ENCODE measurements at places on chromosomes 1 and 21.
A peak's percentile ranks its signal among the peaks of the same experiment; 100 is the strongest.

- no peak for DNase-seq
Observed at GRCh38 chr21:19508844-19509243, 1105.3 kb upstream of the TMPRSS15 start.

DNA sequence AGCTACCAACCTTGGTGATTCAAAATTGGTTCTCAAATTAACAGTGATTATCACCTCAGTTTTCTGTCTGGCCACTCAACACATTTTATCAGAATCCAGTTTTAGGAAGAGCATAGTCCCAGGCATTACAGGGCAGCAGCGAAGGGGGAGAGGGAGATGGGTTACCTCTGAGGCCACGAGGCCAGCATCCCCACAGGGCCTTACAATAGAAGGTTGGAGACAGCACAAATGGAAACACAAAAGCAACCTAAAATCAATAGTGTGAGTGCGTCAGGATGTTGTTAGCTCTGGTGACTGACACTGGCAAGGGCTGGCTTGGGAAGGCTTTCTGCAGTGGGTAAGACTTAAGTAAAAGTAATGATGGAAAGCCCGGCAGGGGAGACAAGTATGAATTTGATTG is 79.5 kb downstream of the JAK1 start:
- DNase-seq = no peak

- DNase-seq = no peak
Observed at GRCh38 chr1:206554701-206555472, 47.6 kb downstream of the RASSF5 start.

DNA sequence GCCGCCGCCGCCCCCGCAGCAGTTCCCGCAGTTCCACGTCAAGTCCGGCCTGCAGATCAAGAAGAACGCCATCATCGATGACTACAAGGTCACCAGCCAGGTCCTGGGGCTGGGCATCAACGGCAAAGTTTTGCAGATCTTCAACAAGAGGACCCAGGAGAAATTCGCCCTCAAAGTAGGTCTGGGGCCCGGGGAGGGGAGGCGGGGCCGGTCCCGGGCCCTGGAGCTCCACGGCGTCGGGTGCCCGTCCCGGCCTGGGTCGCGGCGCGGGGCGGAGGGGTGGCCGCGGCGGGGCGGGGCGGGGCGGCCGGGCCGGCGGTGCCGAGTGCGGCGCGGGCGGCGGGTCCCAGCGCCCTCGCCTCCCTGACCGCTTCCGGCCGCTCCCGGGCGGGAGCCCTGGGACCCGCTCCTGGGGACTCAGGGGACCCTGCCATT is 646 bp downstream of the MAPKAPK2 start:
- peak; percentile 61 for DNase-seq

GRCh38 chr21:16838331-16838730 is 674.5 kb upstream of the CXADR start:
- no peak for DNase-seq

DNA sequence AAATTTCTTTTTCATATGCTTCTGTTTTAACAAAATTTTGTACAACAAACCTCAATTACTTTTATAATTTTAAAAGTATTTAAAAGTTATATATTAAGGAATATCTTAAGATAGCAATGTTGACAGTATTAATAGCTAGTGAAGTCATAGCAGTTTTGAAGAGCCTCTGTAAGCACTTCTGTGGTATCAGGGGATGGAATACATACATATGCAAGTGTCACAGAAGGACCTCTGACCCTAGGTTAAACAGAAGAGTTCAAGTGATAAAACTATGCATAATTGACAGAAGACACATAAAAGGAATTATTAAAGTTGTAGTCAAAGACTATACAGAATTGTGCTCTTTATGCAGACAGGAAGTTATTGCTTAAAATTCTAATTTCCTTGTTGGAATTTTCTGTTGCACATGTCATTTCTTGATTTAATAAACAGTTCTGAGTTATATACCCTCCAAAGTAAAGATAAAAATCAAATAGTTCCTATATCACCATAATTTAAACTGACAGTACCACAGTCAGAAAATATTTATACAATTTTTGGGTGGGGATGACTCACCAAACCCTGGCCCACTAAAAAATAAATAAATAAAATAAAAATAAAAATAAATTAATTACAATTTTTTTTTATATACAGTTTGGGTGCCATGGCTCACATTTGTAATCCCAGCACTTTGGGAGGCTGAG is 27.1 kb downstream of the IPP start:
- no peak for DNase-seq

GRCh38 chr1:178030467-178030866 is 60.6 kb upstream of the SEC16B start:
- no peak for DNase-seq

DNA sequence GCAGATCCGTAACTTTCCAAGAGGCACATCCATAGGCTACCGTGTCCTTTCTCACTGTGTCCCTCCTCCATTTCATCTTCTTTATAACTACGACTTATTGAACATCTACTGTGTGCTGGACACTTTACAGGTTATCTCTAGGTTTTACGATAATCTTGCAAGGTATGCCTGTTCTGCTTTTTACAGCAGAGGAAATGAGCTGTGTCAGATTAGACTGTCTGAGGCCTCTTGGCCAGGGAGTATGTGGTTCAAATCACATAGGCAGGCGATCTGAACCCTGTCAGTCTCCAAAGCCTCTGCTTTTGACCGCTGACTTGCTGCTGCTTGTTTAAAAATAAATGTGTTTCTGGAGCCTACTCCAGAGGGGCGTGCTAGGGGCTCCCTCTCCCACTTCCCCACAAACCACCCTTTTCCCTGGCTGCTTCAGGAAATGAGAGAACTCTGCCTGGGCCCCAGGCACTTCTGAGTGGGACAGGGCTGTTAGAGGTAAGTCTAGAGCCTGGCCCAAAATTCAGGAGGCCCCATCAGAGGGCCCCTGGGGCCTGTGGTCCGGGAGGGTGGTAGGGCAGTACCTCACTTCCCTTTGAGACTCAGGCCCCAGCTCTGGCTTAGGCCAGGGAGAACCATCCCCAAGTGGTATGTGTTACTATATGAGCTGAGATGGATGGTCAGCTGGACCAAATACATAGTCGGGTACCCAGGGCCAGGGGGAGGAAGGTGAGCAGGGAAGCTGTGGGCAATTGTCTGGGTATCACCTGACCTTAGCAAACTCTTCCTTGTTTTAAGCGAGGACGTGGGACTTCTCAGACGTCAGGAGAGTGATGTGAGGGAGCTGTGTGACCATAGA is 4.4 kb downstream of the PSEN2 start:
- DNase-seq = no peak

GRCh38 chr1:81144240-81144825 is 656.4 kb upstream of the ADGRL2 start:
- no peak for DNase-seq

GRCh38 chr1:79044974-79045650 is 38.6 kb upstream of the ADGRL4 start:
- peak; percentile 22 for DNase-seq

GRCh38 chr1:150383631-150384324 is 19.8 kb downstream of the RPRD2 start:
- no peak for DNase-seq

GRCh38 chr1:78622548-78622947 is 2.3 kb downstream of the IFI44L start:
- DNase-seq = no peak

GRCh38 chr1:207355060-207355459 is 33.6 kb downstream of the CD55 start:
- no peak for DNase-seq

GRCh38 chr21:40688106-40688864 is 158.7 kb downstream of the DSCAM start:
- DNase-seq = no peak

DNA sequence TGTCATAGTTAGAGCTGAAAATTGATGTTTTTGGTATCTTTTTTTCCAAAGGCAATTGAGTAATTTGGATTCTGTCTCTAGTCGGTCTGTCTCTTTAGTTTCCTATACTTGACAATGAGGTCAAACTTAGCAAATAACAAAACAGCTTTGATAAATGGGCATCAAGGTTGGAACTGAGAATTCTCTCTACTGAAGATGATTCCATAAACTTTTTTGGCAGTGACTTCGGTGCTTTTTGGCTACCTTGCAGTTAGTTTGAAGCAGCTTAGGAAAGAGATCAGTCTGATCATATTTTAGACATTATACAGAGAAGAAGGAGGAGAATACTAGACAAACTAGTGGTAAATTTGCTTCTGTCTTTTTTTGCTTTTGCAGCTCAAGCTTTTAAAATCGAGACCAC is 559 bp downstream of the VCAM1 start:
- no peak for DNase-seq

DNA sequence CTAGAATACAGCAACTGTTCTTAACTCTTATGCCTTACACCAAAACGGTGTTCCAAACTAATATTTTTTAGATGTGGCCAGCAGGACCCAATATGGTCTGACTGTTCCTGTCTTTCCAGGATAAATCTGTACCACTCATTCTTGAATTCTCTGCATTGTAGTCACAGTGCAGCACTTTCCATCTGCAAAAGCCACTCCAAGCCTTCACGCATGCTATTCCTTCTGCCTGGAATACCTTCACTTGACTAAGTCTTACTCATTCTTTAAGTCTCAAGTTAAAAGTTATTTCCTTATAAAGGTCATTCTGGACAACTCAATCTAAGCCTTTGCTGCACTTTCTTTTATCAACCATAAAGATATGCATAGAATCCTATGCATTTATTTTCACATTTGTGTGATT is 1194.5 kb downstream of the PLA2G4A start:
- no peak for DNase-seq

DNA sequence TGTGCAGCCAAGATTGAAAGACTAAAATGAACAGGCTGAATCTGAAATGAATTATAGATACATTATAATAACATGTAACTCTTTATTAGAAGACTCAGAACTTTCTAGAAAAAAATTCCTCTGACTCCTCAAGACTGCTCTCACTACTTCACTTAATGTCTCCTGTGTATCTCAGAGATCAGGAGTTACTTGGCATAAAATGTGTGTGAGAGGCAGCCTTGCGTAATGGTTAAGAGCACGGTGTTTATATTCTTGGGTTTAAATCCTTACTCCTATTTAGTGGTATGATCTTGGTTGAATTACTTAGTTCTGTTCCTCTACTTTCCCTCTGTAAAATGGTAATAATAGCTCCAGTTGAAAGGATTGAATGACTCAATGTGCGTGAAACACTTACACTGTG is 634.9 kb downstream of the LTN1 start:
- no peak for DNase-seq

DNA sequence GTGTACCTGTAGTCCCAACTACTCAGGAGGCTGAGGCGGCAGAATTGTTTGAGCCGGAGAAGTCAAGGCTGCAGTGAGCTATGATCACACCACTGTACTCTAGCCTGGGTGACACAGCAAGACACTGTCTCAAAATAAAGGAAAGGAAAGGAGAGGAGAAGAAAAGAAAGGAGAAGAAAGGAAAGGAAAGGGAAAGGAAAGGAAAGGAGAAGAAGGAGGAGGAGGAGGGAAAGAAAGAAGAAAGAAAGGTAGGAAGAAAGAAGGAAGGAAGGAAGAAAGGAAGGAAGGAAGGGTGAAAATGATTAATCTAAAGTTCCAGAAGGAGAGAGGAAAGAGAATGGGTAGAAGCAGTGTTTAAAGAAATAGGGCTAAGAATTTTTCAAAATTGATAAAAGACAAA is 12.2 kb downstream of the SPOCD1 start:
- DNase-seq = no peak
